GF-D8 (cell line): ENCODE measurements at places on chromosomes 16 and 17.

DNA sequence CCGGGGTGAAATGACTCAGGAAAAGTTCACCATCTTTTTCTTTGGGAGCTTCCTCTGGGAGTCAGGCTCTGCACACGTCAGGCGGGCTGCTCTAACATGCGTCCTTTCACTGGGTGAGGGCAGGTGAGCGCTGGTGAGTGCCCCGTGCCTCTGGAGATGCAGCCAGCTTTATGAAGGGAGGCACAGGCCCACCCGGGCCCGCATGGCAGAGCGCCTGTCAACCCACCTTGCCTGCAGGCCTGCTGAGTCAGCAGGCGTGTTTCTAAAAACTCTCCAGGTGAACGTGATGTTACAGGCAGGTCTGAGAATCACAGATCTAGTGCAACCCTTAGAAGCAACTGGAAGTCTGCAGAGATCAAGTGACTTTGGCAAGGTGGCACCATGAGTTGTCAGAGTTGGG is 18.4 kb downstream of the MAP1LC3B start:
- DNase-seq, result no peak

- no peak for DNase-seq
Observed at GRCh38 chr16:67397812-67398545, 4.7 kb upstream of the TPPP3 start.

DNA sequence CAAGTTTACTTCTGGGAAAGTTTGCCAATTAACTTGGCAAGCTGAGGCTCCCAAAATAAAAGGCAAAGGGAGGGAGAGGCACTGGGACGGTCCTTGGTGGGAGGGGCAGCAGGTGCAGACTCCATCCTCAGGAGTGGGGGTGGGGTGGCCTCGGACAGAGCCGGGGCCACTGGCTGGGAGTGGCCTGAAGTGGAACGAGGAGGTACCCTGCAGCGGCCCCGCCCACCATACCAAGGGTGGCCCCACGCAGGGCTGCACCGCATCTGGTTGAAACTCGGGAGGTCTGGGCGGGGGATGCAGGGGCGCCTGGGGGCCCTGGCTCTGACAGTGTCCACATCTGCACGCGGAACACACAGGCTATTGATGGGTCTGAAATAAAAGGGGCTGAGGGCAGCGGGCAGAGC is 42.4 kb upstream of the SLC38A10 start:
- no peak for DNase-seq

- DNase-seq, result no peak
Observed at GRCh38 chr17:21814776-21815175, 122.5 kb downstream of the KCNJ18 start.

- no peak for DNase-seq
Observed at GRCh38 chr17:65529761-65530522, 31.5 kb downstream of the AXIN2 start.

GRCh38 chr17:62653002-62653825 is 25.7 kb downstream of the MRC2 start:
- DNase-seq, result peak; percentile 6

GRCh38 chr17:8994319-8994718 is 27.0 kb upstream of the NTN1 start:
- no peak for DNase-seq

DNA sequence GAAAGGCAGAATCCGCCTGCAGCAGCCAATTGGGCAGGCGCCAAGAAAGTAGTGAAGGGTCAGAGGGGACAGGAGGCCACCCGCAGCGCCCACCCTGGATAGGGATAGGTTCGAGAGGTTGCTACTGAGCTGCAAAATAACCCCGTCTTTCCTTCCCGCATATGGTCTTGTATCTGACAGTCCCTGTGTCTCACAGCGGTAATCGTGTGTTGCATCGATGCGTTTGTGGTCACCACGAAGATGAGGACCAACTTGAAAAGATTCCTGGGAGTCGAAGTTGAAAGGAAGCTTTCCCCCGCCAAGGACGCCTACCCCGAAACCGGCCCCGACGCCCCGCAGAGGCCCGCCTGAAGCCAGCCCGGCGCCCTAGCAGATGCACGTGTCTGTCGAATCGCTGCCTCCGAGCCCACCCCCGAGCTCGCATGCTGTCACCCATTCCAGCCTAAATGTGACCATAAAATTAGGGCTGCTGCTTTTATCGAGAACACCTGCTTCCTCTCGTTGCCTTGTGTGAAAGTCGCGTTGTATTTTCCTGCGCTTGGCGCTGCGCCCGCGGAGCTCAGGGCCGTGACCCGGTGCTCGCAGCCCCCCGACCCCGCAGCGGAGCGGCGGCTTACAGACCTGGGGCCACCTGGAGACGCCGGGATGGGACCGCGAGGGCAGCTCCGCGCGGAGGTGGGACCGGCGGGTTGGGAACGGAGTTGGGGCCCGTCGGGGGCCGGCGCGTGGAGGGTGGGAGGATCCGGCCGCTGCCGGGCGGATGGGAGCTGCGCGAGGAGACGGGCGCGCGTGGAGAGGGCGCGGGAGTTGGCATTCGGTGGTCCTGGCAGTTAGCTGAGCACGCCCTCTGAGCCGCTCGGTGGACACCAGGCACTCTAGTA is at the start of gene CMTM2:
Gene CMTM2 (plus strand): TSS at position 813 of the 881 bp plus-strand sequence. CDS start 145 bp downstream, outside the sequence.
- DNase-seq, result no peak
